Bone marrow (tissue), 2 donors: ENCODE measurements at places on chromosomes 16 and 17.

GRCh38 chr17:17119106-17119505 lies 76.8 kb downstream of the MPRIP start:
- DNase-seq = no peak

DNA sequence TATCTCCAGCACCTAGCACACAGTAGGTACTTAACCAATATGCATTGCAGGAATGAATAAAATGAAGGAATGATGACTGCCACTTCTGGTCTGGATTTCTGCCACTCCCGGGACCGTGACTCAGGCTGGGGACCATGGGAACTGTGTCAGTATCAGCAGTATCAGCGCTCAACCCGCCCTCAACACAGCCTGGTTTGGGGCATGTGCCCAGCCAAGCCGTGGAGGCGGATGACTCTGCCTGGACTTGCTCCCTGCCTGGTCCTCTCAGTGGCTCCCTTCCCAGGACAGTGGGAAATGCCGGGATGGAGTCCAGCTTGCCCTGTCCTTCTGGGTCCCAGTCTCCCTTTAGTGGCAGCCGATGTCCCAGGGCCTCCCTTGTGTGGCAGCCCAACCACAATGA lies 55.1 kb downstream of the SRCIN1 start:
- no peak for DNase-seq

GRCh38 chr16:750485-750884 lies 9.7 kb upstream of the CIAO3 start:
- DNase-seq = no peak

- DNase-seq = no peak
Measured at GRCh38 chr16:54062361-54063278, 224.0 kb downstream of the IRX3 start.

- no peak for DNase-seq
Measured at GRCh38 chr17:43015579-43015978, 6.6 kb downstream of the VAT1 start.

GRCh38 chr16:67444259-67445125 lies 13.6 kb downstream of the HSD11B2 start:
- no peak for DNase-seq

GRCh38 chr16:83316458-83316857 lies 491.3 kb upstream of the HSBP1 start:
- no peak for DNase-seq

DNA sequence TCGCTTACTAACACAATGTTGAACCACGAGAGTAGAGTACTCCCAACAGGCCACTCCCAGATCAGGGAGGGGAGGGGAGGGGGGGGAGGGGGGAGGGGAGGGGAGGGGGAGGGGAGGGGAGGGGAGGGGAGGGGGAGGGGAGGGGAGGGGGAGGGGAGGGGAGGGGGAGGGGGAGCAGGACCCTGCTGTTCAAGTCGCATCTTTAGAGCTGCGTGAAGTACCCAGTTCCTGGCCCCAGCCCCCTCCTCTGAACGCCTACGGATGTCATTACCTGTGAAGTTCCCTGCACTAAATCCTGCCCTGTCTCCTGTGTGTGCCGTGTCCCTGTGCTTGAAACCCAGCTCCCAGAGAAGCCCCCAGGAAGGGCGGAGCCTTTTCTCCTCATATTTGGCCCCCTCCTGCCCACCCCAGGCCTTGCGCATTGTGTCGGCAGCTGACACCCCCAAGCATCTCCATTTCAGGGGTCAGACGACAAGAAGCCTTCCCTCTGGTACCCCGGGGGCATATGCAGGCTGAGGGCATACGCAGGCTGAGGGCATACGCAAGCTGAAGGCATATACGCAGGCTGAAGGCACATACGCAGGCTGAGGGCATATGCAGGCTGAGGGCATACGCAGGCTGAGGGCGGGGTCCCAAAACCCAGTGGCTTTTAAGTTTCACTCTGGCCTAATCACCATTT lies 330.2 kb downstream of the C16orf95 start:
- no peak for DNase-seq

DNA sequence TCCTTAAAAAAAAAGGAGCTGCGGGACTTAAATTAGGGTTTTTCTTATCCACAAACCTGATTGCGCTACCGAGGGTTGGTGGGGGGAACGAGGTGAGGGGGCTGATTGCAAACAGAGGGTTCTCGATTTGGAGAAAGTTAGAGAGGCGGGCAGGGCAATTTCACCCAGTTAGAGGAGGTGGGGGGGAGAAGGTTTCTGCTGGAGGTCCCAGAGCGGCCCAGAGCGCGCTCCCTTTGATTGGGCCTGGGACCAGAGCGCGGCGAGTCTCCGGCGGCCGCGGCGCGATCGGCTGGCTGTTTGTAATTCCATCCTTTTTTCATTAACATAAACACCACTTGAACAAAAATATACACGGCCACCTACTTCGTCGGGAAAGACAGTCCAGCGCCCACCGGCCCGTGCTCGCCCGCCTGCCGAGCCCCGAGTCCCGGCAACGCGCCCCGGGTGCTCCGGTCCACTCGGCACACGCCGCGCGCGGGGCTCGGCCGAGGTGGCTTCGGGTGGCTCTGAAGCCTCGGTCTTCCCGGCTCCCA lies 13.3 kb upstream of the FOXF1 start:
- no peak for DNase-seq

DNA sequence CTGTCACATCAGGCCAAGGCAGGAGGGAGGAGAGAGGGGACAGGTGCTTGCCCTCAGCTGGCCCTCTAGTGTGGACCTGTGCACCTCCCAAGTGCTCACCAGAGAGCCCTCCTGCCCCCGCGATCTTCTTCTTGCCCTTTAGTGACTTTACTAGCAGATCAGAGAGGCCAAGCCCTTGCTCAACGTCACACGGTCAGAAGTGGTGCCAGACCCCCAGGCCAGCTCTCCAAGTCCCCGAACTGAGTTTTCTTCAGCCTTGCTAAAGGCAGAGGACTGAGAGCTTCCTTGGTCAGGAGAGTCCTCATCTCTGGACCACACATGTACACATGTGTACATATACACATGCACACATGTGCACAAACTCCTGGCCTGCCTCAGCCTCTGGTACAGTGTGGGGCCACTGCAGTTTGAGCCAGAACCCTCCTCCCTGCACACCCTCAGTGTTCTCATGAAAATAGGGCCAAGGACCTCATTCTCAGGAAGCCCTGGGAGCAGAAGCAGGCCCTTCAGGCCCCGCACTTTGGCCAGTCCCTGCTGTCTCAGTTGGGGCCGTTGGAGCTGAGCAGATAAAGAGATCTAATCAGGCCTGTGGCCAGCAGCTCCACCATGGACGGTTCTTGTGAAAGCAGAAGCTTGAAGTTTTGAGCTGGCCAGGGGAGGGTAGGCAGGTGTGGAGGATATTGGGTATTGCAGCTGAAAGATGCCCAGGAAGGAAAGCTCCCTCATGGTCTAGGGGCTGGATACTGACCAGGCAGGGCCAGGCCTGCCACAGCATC lies 7.4 kb upstream of the EPX start:
- no peak for DNase-seq

- no peak for DNase-seq
Measured at GRCh38 chr17:75244133-75244866, 17.1 kb downstream of the GGA3 start.

- DNase-seq = no peak
Measured at GRCh38 chr17:56130631-56131030, 22.6 kb upstream of the ANKFN1 start.

- no peak for DNase-seq
Measured at GRCh38 chr17:48995974-48996721, 1.0 kb upstream of the IGF2BP1 start.

GRCh38 chr16:86577314-86577971 lies 906 bp upstream of the FOXL1 start:
- DNase-seq = no peak
